Activated CD8-positive, alpha-beta memory T cell treated with anti-CD3 and anti-CD28 coated beads, Interleukin-2, amount 10 ng/mL, durations not matched to agents 7 days and 5 days (primary cell): ENCODE measurements at places on chromosomes 1 and 21.

DNA sequence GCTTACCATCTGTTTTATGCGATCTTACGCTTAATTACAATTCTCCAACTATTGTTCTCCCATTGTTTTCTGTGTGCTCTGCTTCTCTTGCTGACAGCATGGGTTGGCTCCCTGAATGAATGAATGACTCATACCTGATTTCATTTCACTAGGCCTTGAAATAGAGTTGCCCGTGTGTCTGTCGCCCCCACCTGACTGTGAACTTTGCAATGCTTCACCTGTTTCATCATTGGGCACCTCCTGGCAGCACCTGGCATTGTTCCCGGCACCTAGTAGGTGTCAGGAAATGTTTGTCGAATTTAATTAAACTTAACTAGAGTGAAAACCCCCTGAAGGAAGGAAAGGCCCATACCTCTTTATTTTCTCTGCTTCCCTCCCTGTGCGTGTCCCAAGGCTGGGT lies 120.5 kb upstream of the KLHDC7A start:
- DNase-seq = no peak

GRCh38 chr1:82152356-82153271 lies 351.9 kb downstream of the ADGRL2 start:
- DNase-seq = no peak

- no peak for DNase-seq
Observed at GRCh38 chr1:184465489-184466146, 78.8 kb downstream of the C1orf21 start.

- DNase-seq = no peak
Observed at GRCh38 chr1:58331156-58331555, 215.4 kb downstream of the OMA1 start.

DNA sequence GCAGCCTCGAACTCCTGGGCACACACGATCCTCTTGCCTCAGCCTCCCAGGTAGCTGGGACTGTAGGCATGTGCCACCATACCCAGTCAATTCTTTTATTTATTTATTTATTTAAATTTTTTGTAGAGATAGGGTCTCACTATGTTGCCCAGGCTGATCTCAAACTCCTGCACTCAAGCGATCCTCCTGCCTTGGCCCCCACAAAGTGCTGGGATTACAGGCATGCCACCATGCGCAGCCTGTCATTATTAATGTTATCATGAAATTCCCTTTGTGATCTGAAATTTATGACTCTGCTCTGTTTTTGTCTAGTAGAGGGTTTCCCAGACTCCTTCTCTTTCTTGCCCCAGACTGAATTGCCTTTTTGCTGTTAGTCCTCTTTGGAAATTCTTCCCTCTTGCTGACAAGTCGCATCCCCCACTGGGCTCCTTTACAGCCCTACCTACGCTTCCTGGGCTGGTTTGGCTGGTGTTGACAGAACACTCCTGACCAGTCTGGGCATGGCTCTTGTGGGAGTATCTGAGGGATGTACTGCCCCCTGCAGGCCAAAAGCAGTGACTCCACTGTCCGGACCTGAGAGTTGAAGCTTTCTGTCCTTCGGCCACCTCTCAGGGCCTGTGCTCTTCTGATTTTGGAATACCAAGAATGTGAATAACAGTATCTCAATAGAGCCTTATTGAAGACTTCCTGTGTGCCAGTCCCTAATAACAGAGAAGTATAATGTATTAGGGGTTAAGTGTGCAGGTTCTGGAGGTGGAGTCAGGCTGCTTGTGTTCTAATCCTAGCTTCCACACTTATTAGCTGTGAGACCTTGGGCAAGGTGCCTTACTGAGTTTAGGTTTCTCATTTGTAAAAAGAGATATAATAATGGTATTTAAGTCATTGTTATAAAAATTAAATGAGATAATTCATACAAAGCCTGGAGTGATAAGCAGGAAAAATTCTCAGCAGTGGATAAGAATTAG lies 28.2 kb downstream of the TCEANC2 start:
- peak; percentile 73 for DNase-seq

- DNase-seq = no peak
Observed at GRCh38 chr1:209945377-209945776, 7.4 kb downstream of the SYT14 start.

GRCh38 chr1:160777486-160778089 lies 18.4 kb upstream of the LY9 start:
- peak; percentile 66 for DNase-seq

- no peak for DNase-seq
Observed at GRCh38 chr21:29730281-29730680, 209.5 kb downstream of the GRIK1 start.

- no peak for DNase-seq
Observed at GRCh38 chr21:28016571-28016970, 976.1 kb downstream of the LTN1 start.

DNA sequence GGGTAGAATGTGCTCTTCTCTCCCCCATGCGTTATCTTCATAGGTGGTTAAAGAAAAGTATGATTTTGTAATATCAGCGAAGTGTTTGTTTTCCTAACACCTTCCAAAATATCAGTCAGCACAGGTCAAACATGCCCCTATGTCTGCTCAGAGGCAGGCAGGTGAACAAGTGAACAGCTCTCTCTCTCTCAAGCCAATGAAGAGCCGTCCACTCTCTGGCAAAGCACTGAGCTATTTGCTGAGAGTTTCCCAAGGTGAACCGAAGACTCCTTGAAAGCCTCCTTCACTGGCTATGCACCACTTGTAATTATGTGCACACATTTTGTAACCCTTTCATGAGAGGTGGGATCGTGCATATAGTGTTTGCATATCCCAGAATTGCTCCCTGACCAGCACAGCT lies 47.7 kb downstream of the ST6GALNAC3 start:
- no peak for DNase-seq

DNA sequence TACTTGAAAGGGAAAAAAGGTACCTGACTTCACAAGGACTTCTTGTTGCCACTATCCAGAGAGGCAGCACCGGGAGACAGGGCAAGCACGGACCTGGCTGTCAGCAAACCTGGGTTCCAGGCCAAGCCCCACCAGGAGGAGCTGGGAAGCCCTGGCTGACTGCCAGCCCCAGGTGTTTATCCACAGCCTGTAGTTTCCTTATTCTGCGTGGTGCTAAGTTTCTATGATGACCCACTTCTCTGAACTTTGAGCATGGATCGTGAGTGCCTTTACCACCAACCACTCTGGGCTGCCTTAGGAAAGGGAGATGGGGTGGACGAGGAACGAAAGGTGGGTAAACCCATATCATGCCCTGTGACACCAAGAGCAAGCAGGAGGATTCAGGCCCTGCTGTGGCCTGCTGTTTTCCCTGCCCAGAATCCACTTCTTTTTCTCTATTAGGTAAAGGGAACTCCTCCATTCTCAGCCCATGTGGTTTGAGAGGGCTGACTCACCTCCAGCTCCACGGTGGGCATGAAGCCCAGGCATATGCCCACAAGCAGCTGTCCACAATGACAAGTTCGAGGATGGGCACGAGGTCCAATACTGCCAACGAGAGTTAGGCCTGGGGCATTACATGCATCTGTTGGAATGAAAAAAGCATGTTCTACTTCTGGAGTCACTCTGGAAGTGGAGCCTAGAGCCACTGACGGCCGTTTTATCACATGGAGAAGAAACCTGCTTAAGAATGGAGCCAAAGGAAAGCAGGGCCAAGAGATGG lies 20.3 kb downstream of the TSPAN2 start:
- DNase-seq = no peak

DNA sequence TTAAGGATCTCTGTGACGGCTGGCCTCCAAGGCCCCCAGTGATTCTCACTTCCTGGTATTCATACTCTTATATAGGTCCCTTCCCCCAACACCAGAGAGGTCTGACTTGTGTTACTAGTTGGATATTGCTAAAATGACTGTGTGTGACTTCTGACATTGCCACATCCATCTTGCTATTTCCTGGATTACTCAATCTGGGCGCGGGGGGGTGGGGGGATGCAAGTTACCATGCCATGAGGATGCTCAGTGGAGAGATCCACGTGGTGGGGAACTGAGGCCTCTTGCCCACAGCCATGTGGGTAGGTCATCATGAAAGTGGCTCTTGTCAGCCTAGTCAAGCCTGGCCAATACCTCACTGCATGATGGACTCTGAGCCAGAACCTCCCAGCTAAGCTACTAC lies 117.0 kb downstream of the UBE2U start:
- DNase-seq = no peak

DNA sequence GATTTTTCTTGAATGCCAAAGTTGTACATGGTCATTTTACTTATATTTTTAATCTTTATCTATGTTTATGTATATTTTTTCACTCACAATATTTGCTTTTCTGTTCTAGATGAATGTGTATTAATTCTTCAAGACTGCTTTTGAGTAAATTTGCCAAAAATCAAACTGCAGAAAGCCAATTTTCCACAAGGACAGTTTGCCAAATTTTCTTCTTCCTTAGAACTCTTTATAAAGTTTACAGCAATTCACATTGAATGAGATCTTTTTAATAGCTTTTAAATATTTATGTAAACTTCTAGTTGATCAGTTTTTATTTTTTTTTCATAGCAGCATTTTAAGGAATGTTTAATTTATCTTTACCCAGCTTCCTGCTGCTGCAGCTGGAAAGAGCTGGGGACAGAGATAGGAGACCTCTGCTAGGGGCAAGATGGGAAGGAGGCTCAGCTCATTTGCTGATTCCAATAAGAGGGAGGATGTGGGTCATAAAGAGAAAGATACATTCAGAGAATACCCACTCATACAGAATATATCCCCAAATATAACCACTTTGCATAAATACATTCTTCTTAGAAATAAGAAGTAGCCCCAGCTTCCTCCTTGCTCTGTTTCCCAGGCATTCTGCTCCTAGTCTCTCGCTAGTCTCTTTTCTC lies 93.0 kb downstream of the ODF2L start:
- no peak for DNase-seq

DNA sequence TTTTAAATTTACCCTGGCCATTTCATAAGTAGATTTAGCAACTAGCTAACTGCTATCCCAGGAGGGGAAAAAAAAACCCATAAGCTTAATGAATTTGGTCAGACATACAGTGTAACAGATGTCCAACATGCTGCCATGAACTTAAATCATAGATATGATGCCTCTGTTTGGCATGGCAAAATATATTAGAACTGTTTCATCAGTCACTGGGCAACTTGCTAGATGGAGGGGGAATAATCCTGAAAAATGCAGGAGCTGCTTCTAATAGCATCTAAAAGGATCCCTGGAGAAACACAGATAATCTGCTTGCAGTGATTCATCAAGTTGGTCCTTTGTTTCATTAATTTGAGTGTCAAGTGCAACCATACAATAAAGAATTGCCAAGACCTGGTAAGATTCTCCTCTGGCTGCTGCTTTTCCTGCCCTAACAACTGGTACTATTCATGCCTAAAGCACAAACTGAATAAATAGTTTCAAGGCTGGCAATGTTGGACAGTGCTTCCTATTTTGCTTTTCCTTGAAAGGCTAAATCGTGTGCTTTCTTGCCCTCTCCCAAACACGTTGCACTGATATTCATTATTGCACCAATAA lies 1.5 kb upstream of the ST6GALNAC5 start:
- DNase-seq = no peak

- DNase-seq = no peak
Observed at GRCh38 chr21:31195334-31196015, 148.6 kb downstream of the TIAM1 start.

- DNase-seq = peak; percentile 14
Observed at GRCh38 chr1:47683401-47683800, 245.6 kb downstream of the FOXD2 start.

DNA sequence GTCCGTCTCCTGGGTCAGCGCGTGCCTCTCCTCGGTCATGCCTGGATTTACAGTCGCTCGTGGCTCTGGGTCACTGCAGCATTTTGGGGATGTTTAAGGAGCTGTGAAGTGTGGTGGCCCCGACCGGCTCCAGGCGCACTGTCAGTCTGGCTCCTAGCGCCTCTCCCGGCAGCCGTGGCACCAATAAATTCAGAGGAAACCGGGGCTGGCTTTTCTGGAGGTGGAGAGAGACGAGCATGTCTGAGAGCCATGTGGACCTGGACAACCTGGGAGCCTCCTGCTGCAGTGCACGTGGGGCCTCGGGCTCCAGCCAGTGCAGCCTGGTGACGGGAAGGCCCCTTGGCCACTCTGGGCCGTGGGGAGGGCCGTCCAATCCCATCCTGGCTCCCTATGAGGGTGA lies 17.1 kb downstream of the PLCH2 start:
- no peak for DNase-seq

- no peak for DNase-seq
Observed at GRCh38 chr1:178497903-178498478, 1.2 kb upstream of the CLEC20A start.

DNA sequence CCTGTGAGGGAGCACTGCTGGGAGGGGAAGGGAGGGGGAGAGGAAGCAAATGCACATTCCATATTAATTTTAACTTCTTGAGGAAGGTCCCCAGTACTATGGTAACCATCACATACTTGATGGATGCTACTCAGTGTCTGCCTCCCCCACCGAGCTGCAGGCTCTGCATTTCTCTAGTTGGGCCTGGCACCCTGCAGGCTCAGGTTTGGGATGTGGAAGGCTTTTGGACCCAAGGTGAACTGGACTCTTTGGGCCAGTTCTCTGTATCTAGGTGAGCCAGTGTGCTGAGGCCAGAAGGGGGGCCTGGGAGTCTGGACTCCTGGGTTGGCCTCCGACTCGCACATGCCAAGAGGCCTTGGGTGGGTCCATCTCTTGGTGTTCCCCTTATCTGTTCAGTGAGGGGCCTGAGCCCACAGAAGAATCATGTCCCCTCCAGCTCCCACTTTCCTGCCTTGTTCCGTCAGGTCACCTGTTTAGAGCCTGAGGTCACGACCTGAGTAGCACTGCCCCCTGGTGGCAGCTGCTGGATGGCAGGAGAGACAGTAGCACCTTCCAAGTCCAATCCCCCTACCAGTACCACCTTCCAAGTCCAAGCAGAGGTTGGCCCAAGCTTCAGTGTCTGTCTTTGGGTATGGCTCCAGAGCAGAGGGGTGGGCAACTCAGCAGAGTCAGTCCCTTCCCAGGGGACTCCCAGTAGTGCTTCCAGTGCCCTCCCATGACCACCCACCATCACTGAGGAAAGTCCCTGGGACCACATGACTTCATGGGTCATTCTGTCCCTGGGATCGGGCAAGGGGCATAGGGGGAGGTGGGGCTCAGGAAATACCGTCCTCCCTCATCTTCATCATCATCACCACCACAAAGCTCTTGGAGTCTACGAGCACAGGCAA lies 241.8 kb downstream of the TRABD2B start:
- peak; percentile 68 for DNase-seq
